ENCODE measurements at places on chromosomes 4 and X.

GRCh38 chr4:3639613-3640586, 107.7 kb upstream of the LRPAP1 start:
- no peak for DNase-seq

- no peak for DNase-seq
Observed at GRCh38 chr4:147776716-147777115, 44.8 kb downstream of the ARHGAP10 start.

DNA sequence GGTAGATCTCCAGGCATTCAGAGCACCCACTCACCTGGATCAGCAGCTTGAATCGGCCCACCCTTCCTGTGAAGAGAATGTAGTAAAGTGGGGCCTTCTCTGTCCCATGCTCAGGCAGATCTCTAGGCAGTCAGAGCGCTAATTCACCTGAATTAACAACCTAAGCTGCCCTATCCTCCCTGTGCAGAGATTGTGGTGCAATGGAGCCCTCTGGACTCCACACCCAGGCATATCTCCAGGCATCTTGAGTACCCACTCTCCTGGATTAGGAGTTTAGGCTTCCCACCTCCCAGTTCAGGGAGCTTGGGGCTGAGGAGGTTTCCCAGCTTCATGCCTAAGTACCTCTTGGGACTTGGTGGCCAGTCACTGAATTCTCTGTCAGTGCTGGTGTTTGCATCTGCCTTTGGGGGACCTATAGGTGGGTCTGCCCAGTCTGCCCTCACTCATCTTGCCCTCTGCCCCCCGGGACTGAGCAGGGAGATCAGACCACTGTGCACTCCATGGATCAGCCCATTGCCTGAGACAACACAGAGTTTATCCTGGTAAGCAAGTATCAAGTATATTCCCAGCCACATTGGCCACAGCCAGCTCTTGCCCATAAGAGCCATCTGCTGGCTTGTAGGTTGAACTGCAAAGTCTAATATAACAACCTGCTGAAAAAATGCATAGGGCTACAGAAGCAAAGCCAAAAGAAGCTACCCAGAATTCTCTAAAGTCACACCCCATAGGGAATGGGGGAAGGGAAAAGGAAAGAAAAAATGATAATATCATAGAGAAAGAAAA, 372.9 kb downstream of the KLHL13 start:
- DNase-seq = no peak

DNA sequence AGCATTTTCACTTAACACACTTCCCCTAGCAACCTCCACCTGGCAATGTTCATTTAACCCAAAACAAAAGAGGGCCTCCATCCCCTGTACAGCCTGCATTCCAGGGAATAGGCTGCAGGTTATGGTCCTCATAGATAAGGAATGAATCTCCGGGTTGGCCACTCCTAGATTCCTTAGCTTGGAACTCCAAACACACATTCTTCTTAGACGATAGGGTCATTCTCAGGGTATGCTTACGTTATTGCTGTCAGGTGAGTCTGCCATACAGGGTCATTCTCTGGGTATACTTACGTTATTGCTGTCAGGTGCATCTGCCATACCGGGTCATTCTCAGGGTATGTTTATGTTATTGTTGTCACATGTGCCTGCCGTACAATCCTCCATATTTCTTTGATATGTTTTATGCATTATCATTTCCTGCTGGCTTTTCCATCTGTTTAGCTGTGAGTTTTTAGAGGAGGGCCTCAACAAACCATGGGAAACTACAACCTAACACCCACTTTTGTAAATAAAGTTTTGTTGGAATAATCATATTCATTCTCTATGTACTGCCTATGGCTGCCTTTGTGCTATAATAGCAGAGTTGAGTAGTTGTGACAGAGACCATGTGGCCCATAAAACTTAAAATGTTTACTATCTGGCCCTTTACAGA, 8.2 kb upstream of the AFF1 start:
- no peak for DNase-seq
